ENCODE measurements at places on chromosomes 1 and 21.

GRCh38 chr1:23168445-23169194 is at the start of gene LUZP1:
Gene LUZP1 (minus strand): TSS chr1:23168856.
- peak; percentile 88 for DNase-seq

GRCh38 chr1:31696242-31696641 is 7.6 kb downstream of the COL16A1 start:
- no peak for DNase-seq

- DNase-seq, result no peak
Observed at GRCh38 chr1:212955098-212955497, 4.8 kb downstream of the VASH2 start.

- DNase-seq, result no peak
Observed at GRCh38 chr1:116038679-116039078, 62.4 kb downstream of the SLC22A15 start.

- DNase-seq, result no peak
Observed at GRCh38 chr1:43602990-43603389, 47.0 kb upstream of the KDM4A start.

DNA sequence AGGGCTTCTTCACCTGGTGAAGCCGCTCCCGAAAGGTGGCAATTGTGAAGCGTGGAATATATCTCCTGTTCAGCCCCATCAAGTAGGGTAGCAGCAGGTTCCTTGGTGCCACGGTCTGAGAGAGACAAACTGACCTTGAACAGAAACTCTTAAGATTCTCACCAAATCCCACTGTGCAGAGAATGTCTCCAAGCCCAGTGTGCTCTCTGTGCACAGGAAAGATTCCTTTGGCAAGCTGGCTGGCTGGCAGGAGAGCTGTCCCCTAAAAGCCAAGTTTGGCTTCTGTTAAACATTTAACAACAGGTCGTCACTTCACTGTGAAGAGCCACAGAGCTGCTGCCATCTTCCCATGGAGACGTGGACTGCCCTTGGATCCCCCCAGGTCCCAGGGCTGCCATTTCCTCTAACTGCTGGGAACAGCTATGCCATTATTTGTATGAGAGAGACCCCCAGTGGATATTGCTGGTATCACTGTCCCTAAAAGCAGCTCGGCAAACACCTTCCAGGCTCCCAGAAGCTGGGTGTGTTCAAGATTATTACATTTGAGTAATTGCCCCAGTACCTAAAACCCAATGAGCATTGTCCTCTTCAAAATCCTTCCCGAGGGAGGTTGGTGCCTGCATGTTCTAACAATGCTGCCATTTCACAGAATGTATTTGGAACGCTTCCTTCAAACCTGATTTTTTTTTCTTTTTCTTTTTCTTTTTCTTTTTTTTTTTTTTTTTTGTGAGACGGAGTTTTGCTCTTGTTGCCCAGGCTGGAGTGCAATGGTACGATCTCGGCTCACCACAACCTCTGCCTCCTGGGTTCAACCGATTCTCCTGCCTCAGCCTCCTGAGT is 71.8 kb downstream of the CD58 start:
- no peak for DNase-seq

GRCh38 chr1:43912607-43913006 is 21.0 kb upstream of the ARTN start:
- no peak for DNase-seq

DNA sequence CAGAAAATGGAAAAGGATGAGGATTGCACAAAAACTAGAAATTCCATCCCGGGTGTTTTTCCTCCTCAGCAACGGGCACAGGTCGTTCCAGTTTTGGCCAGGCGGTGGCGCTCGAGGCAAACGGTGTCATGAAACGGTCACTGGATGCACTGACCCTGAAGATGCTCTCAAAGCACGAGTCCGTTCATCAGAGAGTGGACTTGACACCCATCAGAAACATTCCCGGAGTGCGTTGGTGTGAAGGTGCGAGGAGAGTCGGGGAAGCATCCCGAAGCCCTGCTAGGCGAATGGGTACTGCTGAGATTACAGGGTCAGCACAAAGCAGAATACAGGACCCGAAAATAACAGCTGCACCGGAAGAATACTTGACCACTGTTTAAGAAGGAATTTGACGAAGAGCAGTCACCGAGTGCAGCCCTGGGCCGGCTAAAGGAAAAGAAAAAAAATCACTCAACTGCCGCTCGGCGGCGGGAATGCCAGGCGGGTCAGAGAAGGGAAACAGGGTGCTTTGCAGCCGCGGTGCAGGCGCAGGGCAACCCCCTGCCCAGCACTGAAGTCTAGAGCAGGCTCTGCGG is 71.7 kb upstream of the ETS2 start:
- peak; percentile 75 for DNase-seq

- DNase-seq, result no peak
Observed at GRCh38 chr1:214739621-214740238, 136.7 kb downstream of the CENPF start.

GRCh38 chr1:203478986-203479385 is 3.4 kb downstream of the PRELP start:
- no peak for DNase-seq

GRCh38 chr1:210905944-210906453 is 227.9 kb downstream of the KCNH1 start:
- DNase-seq, result no peak
